Activated CD8-positive, alpha-beta memory T cell treated with anti-CD3 and anti-CD28 coated beads, Interleukin-2, amount 10 ng/mL, durations not matched to agents 7 days and 5 days (primary cell): ENCODE measurements at places on chromosomes 5 and 9. TPM values are rescaled to one million over a fixed set of nuclear protein-coding genes. Genes with fewer than 3 reads are reported as not detected.

DNA sequence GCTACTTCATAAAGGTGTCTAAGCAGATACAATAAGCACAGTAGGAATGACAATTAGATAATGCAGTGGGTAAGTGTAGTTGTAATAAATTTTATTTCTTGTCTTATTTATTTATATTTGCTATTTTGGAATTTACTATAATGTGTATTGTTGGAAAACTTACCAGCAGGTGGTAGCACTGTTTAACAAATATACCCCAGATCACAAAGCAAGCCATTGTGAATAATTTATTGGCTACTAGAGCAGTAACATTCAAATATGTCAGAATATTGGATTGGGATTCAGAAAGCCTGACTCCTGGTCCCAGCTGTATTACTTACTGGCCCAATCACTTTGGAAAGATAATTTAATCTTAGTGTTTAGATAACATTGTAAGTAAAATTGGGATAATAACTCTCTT is 78.0 kb downstream of the ISOC1 start:
- DNase-seq, result no peak

GRCh38 chr5:146971401-146971800 is 92.8 kb upstream of the PPP2R2B start:
- no peak for DNase-seq

- DNase-seq, result no peak
These were observed 15.8 kb upstream of the NIPAL4 start for GRCh38 chr5:157444224-157444623.

DNA sequence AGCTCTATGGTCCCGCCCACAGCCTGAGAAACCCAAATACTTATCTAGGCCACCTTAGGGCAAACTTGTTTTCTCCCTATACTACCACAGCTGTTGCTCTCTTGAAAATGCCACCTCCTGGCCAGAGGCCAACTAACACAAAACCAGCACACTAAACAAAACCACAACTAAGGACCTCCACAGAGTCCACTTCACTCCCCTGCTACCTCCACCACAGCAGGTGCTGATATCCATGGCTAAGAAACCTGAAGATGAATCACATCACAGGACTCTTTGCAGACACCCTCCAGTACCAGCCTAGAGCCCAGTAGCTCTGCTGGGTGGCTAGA is 108.4 kb downstream of the ALDH1A1 start:
- no peak for DNase-seq

The RARS1 gene
- total RNA-seq, result 64.4 TPM

The RANBP3L gene
- total RNA-seq, result not detected
